Stimulated activated CD4-positive, alpha-beta T cell treated with anti-CD3 and anti-CD28 coated beads, Interleukin-1b, Interleukin-23, amount 100 ng/mL, for 1 hour (primary cell): ENCODE measurements at places on chromosomes 16 and 17.
A peak's percentile ranks its signal among the peaks of the same experiment; 100 is the strongest.

GRCh38 chr17:8788998-8789397 is 10.2 kb downstream of the MFSD6L start:
- no peak for DNase-seq

GRCh38 chr16:83098536-83098935 is 471.8 kb downstream of the CDH13 start:
- no peak for DNase-seq

DNA sequence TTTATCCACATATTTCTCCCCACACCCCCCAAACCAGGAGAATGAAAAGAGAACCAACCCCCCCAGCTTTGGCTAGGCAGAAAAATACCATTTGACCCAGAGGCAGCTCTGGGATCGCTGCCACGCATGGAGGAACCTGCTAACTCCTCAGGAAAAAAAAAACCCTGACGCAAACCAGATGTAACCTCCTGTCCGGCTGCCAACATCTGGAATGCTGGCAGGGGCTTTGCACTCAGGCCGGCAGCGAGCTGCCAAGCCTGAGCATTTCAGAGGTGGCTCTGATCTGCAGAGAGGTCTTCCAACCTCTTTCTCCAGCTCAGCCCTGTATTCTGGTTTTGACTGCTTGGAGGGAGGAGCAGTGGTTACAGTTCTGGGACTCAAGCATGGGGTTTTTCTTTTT is 8.2 kb downstream of the IGFBP4 start:
- no peak for DNase-seq

DNA sequence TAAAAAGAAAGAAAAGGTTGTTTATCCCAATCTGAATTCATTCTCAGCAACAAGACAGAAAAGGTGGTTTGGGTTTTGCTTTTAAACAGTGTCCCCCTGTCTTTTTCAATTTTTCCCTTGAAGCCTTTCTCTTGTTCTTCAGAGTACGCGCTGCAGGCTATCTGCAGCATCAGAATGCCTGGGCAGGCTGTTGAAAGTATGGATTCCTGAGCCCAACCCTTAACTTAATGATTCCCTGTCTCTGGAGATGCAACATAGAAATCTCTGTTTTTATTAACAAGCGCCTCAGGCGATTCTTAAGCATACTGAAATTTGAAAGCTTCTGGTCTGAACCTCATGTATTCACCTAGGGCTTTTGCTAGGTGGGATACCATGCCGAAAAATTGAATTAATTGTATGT is 32.1 kb downstream of the DGKE start:
- DNase-seq = no peak

GRCh38 chr16:979859-980594 is 1.5 kb upstream of the SOX8 start:
- no peak for DNase-seq

- DNase-seq = no peak
These were observed 230.6 kb downstream of the IRF8 start for GRCh38 chr16:86129541-86129940.

DNA sequence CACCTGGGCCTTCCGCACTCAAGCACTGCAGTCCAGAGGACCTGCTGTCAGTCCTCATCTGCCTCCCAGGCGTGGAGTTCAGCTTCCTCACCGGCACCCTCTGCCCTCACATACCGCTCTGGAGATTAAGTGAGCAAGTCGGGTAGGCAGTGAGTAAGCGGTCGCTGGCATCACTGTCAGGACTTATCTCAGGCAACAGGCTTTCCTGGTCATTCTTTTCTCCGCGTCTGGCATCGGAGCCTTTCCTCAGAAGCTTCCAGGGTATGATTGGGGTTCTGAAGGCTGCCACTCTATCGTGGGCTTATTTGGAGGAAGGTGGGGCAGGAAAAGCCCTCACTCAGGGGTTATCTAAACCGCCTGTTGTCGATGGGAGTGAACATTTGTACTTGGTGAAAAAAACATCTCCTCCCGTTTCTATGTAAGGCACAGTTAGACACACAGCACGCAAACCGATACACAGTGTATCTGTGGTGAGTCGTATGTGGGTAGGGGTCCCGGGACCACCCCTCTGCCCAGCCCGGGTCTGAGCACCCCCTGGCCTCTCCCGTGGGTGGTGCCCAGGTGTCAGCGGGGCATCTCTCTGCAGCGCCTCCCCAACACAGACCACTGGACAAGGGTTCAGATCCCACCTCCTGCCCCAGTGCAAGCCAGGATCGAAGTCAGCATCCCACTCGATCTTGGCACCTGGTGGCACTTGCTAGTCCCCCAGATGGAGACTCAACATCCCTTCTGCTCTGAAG is 92.5 kb upstream of the PLCG2 start:
- DNase-seq = no peak

GRCh38 chr17:45867171-45867570 is 22.5 kb downstream of the SPPL2C start:
- DNase-seq = no peak

- no peak for DNase-seq
These were observed 5.0 kb upstream of the RARA start for GRCh38 chr17:40303708-40304551.

DNA sequence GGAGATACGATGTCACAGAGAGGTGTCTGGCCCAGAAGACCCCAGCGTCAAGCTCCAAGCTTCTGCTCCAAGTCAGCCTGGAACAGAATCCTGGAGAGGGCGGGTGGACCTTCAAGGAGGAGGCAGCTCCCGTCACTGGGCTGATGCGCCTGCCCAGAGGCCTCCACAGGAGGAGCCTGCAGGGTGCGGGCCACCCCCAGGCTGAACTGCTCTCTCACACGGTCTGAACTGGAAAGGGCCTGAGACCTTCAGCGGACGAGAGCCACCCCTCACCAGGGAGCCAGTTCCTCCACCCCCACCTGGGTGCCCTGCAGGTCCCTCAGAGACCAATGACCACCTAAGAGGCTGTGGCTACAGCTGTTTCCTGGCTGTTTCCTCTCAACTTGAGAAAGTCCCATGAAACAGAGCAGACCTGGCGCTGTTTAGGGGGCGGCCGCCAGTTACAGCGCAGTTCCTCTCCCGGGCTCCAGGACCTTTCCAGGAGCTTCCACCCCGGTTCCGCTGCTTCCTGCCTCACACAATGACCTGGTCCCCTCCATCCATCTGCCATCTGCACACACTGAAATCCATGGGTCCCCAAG is 36.0 kb upstream of the KLHDC4 start:
- DNase-seq = no peak

DNA sequence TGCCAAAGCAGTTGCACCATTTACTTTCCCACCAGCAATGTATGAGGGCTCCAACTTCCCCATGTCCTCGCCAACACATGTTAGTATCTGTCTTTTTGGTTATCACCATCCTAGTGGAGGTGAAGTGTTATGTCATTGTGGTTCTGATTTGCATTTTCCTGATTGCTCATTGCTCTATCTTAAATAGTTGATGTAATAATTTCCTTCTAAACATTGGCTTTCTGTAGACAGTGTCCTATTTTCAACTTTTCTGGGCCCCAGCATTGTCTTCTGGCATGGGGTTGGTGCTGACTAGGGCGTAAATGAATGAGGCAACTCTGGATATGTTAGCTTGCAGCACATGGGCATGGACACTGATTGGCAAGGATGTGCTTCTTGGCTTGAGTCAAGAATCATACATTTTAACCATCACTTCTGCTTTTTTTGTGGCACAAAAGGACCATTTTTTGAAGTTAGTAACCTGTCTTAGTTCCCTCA is 25.1 kb downstream of the PLCG2 start:
- DNase-seq = no peak

- no peak for DNase-seq
These were observed 3.0 kb downstream of the ARHGDIA start for GRCh38 chr17:81867991-81868673.

DNA sequence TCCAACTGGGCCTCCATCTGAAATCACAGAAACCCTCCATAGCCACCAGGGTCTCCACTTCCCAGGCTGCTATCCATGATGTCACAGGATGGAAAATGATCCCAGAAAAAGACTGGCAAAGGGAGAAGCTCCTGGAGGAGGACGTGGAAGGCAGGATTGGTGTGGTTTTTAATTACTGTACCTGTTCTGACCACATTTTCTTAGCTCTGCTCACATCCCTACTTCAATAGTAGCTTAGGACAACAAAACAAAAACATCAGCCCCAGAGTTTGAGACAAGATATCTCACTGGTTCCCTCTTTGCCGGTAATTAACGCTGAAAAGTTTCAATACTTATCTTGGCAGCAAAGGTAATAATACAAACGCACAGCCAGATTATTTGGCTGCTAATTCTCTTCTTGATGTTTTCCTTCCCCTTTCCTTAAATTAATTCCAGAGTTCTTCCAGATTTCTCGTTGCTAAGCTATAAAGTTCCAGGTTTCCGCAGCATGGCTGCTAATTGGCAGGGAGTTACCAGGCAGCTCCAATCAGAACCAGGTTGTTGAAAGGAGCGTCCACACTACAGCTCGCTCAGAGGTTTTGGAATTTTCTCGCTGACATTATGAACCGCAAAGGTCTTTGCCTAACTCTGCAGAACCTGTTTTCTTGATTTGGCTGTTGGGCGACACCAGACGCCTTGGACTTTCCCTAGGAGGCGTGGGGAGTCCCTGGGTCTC is 263.4 kb downstream of the MRTFB start:
- DNase-seq = no peak

DNA sequence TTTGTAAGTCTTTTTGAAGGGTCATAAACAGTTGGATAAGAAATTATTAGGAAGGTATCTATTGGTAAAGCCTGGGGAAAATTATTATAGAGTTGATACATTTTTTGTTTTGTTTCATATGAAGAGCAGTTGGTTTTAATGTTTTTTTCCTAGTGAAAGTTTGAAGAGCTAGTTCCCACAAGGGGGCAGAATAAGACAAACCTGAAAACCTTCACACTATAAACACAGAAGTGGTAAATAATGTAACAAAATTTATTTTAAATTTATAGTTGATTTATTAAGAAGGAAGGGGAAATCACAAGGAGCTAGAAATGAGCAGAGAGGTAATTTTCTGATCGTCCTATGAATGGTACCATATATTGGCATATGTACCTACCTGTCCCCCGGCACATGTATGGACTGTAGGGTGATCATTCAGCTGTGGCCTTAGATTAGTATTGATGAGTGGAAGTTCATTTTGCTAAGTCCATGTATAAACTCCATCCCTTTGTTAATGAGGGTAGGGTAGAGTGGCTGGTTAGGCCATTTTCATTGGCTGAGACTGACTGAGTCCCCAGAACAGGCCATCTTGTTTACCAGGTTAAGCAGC is 116.3 kb downstream of the TANC2 start:
- DNase-seq = no peak

DNA sequence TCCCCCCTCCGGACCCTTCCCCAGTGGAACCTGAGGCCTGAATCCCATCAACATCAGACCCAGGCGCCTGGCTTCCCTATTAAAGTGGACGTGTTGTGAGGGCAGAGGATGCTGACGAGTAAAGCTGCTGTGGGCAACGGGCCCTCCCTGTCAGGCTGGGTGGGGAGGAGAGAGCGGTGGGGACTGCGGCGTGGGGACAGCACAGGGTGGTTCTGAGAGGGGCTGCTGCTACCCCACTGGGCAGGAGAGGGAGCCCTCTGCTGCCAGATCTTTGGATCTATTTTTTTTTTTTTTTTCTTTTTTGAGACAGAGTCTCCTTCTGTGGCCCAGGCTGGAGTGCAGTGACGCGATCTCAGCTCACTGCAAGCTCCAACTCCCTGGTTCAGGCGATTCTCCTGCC is 5.9 kb downstream of the CA5A start:
- no peak for DNase-seq

- DNase-seq = no peak
These were observed 9.1 kb downstream of the NLE1 start for GRCh38 chr17:35132816-35133550.

- no peak for DNase-seq
These were observed 214.9 kb upstream of the MON1B start for GRCh38 chr16:76976101-76976500.

DNA sequence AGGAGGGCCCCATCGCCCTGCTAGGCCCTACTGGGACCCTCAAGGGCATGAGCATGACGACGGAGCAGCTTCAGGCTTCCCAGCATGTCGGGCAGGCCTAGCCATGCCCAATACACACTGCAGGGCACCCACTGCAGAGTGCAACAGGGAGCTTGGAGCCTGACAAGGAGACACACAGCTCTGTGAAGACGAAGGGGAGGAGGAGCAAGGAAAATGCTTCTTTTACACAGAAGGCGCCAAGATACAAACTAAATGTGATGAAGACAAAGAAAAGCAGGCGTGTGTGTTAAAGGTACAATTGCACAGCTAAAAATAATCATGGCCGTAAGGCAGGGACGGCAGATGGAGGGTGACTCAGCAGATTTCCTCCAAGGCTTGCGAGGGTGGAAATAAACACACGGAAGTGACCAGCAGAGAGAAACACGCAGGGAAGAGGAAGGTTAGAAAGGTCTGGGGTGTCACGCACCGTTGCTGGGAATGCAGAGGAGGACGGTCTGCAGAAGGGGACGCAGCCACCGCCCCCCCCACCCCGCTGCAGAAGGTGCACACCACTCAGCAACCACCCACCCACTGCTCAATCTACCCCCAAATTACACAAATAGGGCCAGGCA is 108.5 kb downstream of the ZNF778 start:
- no peak for DNase-seq

DNA sequence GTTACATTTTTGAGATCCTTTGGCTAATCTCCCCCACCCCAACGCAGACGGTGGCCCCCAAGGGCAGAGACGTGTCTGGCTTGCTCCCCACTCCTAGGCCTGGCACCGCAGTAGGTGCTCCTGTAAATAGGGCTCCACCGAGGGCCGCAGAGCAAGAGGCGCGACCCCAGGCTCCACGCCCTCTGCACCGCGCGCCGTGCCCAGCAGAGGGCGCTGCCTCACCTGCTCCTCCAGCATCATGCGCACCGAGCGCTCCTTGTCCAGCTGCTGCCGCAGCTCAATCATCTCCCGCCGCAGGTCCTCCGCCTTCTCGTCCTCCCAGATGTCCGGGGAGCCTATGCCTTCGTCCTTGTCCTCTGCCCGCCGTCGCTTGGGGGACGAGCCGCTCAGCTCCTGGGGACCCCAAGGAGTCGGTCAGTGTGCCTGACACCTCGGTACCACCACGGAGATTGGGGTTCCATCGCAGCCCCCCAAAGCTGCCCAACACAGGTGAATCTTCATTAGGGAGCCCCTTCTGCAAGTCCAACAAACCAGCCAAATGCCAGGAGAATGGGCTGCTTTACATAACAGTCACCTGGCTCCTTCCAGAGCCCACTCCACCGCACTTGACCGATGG is 11.2 kb downstream of the TFAP4 start:
- peak; percentile 19 for DNase-seq

- DNase-seq = no peak
These were observed 3.0 kb downstream of the ABHD15 start for GRCh38 chr17:29563816-29564215.

DNA sequence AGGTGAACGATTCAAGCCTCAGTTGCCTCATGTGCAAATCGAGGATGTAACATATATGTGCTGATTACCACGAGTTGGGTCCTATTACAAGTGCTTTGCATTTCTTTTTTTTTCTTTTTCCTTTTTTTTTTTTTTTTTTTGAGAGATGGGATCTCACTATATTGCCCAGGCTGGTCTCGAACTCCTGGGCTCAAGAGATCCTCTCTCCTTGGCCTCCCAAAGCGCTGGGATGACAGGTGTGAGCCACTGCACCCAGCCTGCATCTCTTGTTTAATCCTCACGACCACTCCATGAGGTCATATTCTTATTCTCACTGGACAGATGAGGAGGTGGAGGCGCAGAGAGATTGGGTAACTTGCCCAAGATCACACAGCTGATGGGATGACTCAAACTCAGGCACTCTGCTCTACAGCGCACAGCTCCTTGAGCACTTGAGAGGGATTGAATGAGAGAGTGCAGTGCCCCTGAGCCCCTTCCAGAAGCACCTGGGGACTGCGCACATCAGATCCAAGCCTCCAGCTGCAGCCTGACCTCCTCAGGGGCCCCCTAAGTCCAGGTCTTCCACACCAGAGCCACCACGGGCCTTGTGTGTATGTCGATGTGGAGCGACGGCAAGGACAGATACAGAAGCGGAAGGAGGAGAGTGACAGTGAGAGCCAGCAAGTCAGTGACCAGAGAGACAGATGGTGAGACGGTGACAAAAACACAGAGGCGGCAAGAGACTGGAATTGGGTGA is 4.9 kb downstream of the STX1B start:
- DNase-seq = no peak
